ENCODE measurements at places on chromosomes 6 and 20.

DNA sequence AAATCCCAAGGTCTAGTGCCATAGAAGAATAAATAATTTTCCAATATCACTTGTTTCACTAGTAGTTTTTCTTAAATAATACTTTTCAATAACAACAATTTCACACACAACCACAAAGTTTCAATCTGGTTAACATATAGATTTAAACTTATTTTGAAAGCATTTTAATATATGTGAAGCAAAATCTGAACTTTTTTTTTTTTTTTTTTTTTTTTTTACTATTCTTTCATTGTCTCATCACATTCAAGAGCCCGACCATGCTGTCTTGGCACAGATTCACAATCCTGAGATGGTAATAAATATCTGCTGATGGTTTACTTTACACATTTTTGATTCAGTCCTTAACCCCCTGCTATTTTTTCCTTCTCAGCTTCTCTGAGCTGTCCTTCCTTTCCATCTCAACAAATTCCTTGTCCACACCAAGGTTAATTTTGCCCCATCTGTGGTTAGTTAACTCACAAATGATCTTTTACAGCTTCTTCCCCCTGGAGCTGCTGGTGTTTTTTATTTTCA, 262.8 kb downstream of the TMEM242 start:
- DNase-seq: no peak

DNA sequence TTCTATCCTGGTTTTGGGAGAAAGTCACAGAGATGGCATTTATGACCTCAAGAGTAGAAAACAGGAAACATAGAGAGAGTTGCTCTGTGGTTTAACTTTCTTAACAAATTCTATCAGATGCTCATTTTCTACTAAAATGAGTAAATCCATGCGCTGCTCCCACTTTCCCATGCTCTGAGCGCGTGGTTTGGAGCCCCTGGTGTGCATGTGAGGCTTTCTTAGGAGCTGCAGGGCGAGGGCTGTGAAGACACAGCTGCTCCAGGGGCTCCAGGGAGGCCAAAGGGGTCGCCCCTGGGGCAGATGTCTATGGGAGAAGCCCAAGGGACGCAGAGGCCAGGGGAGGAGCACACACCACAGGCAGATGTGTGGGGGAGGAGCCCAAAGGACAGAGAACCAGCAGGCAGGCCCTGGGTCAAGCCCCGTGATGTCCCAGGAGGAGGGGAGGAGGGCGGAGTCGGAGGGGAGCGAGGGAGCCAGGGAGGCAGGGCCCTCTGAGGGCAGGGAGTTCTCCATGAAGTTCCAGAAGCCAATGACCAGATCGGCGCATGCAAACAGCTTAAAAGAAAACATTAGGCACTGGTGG, 122.9 kb downstream of the IRF4 start:
- DNase-seq: no peak

- DNase-seq: no peak
Observed at GRCh38 chr6:88670369-88670768, 293.0 kb downstream of the RNGTT start.

- DNase-seq: no peak
Observed at GRCh38 chr6:3531481-3531880, 74.6 kb upstream of the SLC22A23 start.

DNA sequence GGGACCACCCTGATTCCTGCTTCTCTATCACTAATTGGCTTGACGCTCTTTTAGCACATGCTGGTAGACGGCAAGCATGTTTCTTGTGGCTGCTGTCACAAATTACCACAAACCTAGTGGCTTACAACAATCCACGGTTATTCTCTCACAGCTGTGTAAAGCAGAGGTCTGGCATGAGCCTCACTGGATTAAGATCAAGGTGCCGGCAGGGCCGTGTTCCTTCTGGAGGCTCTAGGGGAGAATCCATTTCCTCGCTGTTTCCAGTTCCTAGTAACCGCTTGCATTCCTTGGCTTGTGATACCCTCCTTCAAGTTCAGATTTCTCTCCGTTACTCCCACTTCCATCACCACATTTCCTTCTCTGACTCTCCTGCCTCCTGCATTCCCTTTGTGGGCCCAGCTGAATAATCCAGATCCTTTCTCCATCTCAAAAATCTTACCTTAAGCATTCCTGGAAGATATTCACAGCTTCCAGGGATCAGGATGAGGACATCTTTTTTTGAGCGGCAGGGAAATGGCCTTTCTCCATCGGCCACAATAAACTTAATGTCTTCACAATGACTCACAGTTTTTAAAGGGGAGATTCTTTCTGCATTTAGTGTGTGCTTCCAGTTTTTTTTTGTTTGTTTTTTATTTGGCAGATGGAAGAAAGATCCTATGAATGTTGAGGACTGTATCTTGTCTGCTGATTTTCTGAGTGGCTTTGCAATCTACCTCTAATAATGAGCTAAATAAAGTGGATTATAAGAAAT, 39.9 kb downstream of the BMP6 start:
- DNase-seq: no peak

DNA sequence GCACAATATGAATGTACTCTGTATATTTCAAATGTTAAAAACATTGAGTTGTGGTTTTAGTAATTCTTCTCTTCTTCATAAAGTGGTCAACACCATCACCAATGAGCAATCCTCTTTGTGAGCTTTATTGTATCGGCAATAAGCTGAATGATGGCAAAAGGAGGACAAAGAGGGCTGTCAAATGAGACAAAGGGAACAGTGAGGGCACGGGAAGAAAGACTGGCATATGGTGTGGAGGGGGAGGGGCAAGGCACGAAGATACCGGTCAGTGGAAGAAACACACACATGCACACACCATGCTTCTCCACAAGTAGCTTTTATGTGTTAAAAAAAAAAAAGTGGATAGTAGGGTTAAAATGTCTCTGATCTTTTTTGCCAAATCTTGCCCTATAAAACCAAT, 506.8 kb upstream of the CITED2 start:
- no peak for DNase-seq

DNA sequence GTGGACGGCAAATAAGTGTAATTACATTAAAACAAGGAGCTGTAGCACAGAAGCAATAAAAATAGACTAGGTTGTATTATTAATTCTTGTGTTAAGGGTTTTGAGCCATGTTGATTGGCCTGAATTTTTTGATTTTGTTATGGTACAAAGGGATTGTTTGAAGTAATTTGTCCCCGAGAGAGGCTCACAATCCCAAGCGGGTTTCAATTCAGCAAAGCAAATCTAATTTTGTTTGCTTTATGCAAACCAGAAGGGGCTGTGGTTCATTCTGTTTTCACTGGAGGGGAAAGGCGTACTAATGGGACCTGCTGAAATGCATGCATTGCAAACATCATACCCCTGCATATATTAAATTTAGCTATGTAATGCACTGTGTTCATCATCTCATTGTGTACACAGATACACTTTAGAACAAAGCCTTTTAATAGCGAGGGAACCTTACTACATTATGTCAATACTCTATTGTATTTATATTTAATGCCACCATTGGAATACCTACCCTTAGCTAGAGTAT, 379.5 kb upstream of the POU3F2 start:
- DNase-seq: no peak

DNA sequence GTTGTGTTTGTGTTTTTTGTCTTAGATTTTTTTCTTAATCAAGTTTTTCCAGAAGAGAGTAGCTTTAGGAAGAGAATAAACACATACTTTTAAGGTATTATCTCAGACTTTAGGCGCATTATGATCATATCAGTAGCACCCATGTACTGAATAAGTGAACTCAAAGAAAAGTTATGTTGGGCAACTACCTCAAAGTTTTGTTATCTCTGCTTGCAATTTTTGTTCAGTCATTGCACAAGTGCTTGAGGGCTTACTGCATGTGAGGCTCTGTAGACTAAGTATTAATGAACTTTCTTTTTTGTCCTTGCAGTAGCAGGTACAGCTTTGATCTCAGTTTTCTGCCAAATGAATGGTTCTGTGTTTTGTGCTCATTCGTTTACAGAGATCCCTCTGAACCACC, 189.0 kb downstream of the SLC16A10 start:
- no peak for DNase-seq

DNA sequence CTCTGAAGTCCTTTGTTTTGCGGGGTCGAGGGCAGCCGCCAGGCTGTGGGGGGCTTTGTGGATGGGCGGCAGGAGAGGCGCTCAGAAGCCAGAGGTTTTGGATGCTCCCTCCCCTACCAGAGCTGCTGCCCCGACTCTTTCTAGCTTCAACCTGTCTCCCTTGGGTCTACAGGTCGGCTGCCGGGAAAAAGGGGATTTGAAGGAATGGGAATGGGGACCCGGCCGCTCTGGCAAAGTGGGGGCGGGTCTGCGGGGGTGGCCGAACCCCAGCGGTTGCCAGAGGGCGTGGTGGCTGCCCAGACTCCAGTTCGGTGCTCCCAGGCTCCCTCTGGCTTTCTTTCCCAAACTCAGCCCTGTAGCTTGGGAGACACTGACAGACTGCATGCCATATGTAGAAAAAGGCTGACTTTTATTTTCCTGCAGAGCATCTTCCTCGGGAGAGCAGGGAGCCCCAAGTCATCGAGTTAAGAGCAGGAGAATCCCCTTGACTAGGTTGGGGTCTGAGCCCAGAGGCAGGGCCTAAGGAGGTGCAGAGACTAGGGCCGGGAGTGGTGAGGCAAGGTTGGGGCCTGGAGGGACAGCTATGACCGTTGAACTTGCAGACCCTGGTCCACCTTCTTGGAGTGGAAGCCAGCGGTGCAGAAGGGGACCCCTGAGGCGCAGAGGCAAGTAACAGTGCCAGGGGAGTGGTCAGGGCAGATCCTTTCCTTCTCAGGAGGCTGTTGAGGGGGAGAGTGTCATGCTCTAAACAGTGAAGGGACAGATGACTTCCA, 1.4 kb upstream of the PPP1R18 start:
- DNase-seq: no peak

- DNase-seq: no peak
Observed at GRCh38 chr6:168053086-168053956, 25.7 kb downstream of the FRMD1 start.

- no peak for DNase-seq
Observed at GRCh38 chr6:168091381-168092264, 12.6 kb upstream of the FRMD1 start.

DNA sequence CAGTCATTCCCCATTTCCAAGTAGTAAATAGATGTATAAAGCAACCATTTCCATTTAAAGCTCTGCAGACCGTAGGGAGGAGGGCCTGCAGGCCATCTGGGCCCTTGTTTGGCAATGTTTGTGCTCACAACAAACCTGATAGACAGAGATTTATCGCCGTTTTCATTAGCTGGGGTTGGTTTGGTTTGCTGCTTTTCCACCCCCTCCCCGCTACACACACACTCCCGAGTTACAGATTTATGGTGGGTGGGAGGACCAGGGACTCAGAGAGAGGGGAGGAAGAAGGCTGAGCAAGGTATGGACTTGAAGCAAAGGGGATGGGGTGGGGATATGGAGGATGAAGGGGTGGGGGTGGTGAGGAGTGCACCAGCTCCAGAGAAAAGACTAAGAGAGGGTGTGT, 36.6 kb upstream of the FOXP4 start:
- no peak for DNase-seq

GRCh38 chr20:5150226-5151076, 23.6 kb downstream of the CDS2 start:
- no peak for DNase-seq

- no peak for DNase-seq
Observed at GRCh38 chr20:33475381-33476152, 14.3 kb upstream of the CBFA2T2 start.

DNA sequence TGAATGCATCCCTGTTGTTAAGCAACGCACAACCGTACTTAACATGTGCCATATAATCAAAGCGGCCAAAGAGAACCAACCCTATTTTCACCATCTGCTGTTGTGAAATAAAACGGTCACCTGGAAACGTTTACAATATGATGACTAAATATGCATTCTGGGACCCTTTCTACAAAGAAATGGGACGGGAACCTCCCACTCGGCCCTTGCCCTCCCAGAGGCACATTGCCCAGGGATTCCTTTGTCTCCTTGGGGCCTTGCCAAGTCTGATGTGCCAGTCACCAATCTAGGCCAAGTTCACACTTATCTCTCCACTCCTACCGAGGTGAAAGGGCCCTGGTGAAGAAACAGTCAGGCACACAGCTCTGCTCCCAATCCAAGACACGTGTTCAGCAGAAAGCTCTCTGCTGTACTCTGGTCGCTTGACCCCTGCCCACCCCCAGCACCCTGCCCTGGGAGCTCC, 427.4 kb upstream of the JARID2 start:
- DNase-seq: no peak
